SJCRH30 (cell line): ENCODE measurements at places on chromosomes 16 and 17. TPM values are rescaled to one million over a fixed set of nuclear protein-coding genes. Genes with fewer than 3 reads are reported as not detected.

DNA sequence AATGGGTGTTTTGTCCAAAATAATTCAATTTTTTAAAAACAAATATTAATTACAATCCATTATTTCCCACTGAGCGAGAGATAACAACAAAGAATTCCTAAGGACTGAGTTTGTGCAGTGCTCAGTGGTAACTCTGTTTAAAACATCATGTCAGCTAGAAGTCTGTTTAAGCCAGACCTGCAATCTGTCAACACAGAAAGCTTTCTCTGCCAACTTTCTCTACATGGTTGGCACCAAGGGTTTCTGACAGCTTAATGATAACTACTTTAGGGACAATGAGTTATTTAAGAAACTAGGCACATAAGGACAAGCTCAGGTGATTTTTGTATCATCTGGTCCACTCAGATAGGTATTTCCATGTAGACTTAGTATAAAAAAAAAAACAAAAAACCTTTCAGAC, 81.8 kb downstream of the WDR59 start:
- no peak for DNase-seq

GRCh38 chr16:596736-597060, 6.8 kb downstream of the RAB40C start:
- DNase-seq = no peak

- no peak for DNase-seq
Observed at GRCh38 chr16:4052096-4052495, 64.1 kb downstream of the ADCY9 start.

GRCh38 chr16:24748242-24748641, 18.8 kb downstream of the TNRC6A start:
- DNase-seq = peak; percentile 26

GRCh38 chr17:10628756-10629155, 28.4 kb downstream of the MYH3 start:
- DNase-seq = no peak

DNA sequence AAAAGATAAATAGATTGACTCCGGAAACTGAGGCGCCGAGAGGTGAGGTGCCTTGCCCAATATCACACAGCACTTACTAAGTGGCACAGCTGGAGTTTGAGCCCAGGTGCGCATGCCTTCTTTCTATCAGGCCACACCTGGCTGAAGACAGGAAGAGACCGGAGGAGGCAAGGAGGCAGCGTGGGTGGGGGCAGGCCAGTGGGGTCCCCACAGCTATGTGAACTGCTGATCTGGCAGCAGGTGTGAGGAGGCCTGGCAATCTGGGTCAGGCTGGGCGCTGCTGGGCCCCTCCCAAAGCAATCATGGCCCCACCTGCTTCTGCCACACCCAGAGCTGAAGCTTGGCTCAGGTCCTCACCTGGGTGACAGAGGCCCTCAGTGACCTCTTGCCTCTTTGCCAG, 1.9 kb upstream of the GDPD3 start:
- DNase-seq = no peak

DNA sequence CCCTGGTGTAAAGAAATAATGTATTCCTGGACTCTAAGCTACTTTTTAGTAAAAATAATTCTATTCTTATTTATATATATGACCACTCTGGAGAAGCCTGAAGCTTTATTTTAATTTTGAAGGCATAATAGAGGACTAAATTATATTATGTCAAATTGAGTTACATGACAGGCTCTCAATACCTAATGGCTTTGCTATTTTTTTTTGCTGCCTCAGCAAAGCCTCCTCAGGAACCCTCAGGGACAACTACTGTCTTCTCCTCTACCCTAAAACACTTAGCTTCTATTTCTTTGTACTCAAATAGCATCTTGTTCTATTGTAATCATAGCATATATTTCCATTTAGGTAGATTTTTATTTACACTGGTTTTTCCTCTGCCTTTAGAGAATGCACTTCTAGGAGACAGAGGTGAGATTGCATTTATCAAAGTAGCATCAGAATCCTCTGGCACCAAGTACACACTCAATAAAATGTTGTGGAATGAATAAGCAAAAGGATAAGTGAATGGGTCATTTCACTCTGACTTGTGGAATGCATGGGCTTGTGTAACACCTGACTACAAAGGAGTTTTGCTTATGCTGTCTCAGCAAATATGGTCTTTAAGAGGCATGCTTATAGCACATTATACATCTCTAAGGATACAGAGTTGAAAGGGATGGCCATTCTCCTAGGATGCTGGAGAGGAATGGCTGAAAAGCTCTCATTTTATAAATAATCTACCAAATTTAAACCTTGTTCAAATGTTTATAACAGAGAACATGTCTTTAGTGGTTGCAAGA, 605.2 kb downstream of the KCNJ2 start:
- DNase-seq = no peak

DNA sequence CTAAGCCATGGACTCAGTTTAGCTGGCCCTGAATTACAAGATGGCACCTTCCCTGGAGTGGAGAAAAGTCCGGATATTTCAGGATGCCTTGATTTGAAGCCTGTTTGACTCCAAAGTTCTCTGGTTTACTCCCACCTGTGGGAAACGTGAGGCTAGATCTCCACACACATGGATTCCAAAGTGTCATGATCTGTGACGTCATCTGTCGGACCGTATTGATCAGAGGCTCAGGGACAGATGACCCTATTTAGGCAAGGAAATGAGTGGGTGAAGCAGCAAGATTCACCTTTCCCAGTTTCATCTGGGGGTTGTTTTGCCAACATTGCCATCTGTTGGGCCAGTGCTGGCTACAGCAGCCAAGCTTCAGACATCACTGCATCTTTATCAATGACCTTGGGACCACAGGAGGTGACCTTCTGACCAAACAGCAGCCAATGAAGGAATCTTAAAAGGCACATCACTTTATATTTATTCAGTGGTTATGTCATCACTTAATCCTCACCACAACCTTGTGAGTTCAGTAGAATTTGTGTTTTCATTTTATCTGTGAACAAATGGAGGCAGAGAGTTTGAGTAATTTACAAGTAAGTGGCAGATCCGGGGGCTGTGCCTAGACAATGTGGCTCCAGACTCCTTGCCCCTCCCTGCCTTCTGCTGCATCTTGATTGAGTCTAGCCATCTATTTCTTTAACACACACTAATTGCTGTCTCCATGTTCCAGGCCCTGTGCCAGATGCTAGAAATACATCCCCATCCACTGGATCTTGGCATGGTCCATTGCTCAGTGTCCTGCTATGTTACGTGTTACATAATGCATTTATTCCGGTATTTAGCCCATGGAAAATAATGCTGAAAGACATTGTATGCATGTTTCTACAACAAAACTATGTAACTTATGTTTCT, 1.5 kb upstream of the CDH13 start:
- no peak for DNase-seq

GRCh38 chr16:85098565-85098964, 13.7 kb downstream of the CIBAR2 start:
- no peak for DNase-seq

GRCh38 chr16:6524501-6524900, 808.1 kb upstream of the RBFOX1 start:
- no peak for DNase-seq

GRCh38 chr16:67546091-67546501, 16.2 kb upstream of the CTCF start:
- DNase-seq = no peak

DNA sequence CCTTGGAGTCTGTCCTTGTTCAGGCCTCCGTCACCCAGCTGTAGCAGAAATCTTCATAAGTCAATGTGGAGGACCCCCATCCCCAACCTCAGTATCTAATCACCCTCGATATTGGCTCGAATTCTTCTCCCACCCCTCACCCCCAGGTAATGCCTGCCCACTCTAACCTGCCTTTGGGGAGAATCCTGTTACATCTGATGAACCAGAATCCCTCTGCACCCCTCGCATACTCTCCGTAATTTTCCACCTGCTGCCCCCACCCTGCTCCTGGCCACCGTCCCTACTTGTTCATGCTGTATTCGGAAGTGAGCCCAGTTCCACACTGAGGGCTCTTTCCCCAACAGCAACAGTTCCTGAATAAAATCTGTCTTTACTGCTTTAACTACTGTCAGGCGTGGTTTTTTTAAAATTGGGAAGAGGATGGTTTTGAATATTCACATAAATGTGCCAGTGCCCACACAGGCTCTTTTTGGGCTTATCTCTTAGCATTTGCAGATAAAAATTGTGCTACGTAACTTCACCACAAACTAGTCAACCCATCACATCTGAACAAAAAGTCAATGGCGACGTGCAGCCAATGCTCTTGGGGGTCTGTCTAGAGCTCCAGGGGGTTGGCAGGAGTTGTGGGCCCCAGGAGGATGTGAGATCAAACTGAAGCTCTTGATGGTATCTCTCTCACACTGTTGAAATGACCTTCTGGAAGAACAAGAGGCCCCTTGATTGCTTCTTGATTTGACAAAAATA, 73.7 kb downstream of the NETO2 start:
- no peak for DNase-seq

DNA sequence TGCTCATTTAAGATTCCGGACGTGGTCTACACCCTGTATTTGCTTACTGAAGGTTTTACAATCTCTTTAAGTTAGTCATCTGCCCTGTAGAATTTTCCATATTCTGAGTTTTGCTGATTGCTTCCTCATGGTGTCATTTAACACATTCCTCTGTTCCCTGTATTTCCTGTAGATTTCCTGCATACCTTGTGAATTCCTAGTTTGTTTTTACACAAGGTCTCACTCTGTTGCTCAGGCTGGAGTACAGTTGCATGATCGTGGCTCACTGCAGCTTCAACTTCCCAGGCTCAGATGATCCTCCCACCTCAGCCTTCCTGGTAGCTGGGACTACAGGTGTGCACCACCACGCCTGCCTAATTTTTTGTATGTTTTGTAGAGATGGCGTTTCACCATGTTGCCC, 66.8 kb downstream of the CMIP start:
- DNase-seq = no peak

- DNase-seq = no peak
Observed at GRCh38 chr16:22938647-22939046, 124.7 kb downstream of the HS3ST2 start.

GRCh38 chr17:65542067-65542466, 19.4 kb downstream of the AXIN2 start:
- no peak for DNase-seq

DNA sequence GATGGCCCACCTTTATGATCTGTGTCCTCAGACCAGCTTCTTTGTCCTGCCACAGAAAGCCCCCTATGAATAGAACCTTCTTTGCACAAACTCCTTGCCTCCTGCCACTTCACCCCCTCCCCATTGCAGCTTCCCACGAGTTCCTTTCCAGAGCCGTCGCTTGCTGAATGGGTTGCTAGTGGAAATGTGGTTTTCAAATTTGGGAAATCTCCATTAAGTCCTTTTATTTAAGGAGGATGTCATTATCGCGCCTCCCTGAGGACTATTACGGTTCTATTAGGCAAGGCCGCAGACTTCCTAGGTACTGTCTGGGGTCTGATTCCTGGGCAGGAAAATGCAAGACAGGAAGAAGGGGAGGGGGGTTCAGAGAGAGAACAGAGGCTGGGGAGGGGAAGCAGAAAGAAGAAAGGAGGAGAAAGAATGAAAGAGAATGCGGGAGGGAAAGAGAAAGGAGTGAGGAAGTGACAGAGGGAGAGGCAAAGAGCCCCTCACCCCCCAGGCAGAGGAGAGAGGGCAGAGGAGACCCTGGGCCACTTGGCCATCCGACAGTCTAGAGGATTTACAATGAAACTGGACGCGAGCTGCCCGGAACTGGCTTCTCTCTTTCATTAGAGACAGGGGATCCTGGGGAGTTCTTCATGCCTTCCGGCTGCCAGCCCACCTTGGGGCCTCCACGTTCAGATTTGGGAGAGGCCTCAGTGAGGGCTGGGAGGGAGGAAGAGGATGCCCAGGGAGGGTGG, 31.7 kb upstream of the ETV4 start:
- DNase-seq = no peak

GRCh38 chr16:25014500-25015147, 545 bp downstream of the ARHGAP17 start:
- DNase-seq = peak; percentile 55

DNA sequence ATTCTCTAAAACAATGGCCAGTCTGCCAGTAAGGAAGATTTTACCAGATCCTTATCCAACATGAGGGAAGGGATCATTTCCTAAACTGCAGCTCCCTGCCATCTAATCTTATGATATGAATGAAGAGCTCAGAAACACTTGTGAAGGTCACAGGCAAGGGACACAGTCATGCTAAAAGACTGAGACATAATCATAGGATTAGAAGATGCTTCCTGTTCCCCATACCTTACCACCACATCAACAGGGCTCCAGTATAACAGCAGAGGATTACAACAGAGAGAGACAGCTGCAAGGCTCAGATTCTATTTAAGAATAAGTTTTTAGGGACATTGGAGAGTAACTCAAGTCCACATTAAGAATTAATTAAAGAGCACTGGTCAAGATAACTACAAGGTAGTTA, 93.3 kb downstream of the BRIP1 start:
- DNase-seq = peak; percentile 54

DNA sequence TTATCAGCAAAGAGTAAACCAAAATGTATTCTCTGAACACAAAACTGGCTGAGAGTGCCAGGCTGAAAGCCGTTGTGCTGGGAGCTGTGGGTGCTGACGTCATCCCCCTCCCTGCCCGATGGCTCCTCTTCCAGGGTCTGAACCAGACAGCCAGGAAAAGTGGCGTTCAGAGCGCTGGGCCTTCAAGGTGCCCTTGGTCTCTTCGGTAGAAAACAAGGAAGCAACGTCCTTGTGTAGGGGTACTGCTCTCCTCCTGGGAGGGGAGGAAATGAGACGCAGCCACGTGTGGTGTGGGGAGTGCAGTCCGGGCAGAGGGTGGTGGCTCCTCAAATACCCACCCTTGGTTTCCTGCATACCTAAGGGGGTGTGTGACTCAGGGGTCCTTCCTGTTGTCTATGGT, 394.7 kb downstream of the SEC14L1 start:
- DNase-seq = peak; percentile 49

- no peak for DNase-seq
Observed at GRCh38 chr16:49274591-49274990, 7.0 kb downstream of the CBLN1 start.

GRCh38 chr16:24534620-24535019, 4.7 kb upstream of the RBBP6 start:
- no peak for DNase-seq

DNA sequence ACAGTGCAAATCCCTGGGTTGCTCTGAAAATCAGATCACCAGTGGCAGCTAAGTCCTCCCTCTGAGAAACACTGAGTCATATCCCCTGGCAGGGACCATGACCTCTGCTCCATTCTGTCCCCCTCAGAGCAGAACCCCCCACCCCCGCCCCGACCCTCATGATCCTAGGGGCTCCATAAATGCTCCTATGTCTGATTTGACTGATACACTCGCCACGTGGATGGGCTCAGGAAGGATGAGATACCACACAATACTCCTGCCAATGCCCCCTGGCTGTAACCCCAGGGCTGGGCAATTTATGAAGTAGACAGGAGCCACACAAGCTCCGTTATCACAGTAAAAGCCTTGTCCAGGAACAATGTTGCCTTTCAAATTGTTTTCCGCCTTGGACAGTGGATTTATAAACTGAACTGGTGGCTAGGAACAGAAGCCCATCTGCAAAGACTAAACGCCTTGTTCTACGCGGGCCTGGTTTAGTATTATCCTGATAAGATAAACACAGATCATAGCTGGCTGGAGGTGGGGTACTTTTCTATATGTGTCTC, 394.8 kb downstream of the SLC39A11 start:
- DNase-seq = peak; percentile 37

MT3 gene
- total RNA-seq = not detected in 2 replicates

TLCD1 gene
- total RNA-seq = 7.5 and 10.0 TPM in 2 replicates

TLCD2 gene
- 1.2 and 1.3 TPM in 2 replicates for total RNA-seq

GFER gene
- 20.6 and 32.2 TPM in 2 replicates for total RNA-seq

KRT40 gene
- not detected in 2 replicates for total RNA-seq

GCGR gene
- total RNA-seq = 0.04 TPM in 1 of 2 replicates, not detected in the other

FGF11 gene
- 4.0 and 5.0 TPM in 2 replicates for total RNA-seq
